ENCODE measurements at places on chromosomes 12 and 14. TPM values are rescaled to one million over a fixed set of nuclear protein-coding genes. Genes with fewer than 3 reads are reported as not detected.

Gene EXOC3L4
- not detected for total RNA-seq

Gene CPNE6
- 27.2 TPM for total RNA-seq

Gene SMCO2
- total RNA-seq: 2.2 TPM

Gene LRRK2
- 11.6 TPM for total RNA-seq

Gene INSM2
- total RNA-seq: not detected

Gene ACVRL1
- total RNA-seq: 6.6 TPM

Gene PCED1B
- 1.3 TPM for total RNA-seq

Gene TAS2R50
- 26.3 TPM for total RNA-seq

Gene CISTR
- total RNA-seq: not detected

Gene BHLHE41
- total RNA-seq: 1.3 TPM

Gene MGAT2
- 29.1 TPM for total RNA-seq

Gene AACS
- 51.0 TPM for total RNA-seq

Gene CPNE8
- 9.7 TPM for total RNA-seq

Gene TMEM121
- total RNA-seq: 22.2 TPM

Gene OS9
- total RNA-seq: 115 TPM

Gene LTB4R
- 1.6 TPM for total RNA-seq

Gene SGPP1
- total RNA-seq: 27.5 TPM

Gene CLEC4C
- total RNA-seq: not detected

Gene TBK1
- total RNA-seq: 44.1 TPM

Gene ANKRD33
- total RNA-seq: not detected

Gene CCDC184
- total RNA-seq: 15.7 TPM

Gene MYF6
- total RNA-seq: not detected

Gene OR2AP1
- total RNA-seq: not detected

Gene TEX52
- not detected for total RNA-seq

Gene OTUB2
- total RNA-seq: 5.6 TPM

Gene FGD6
- total RNA-seq: 14.1 TPM

Gene ZBTB42
- 0.63 TPM for total RNA-seq

Gene SLC38A4
- 0.63 TPM for total RNA-seq

Gene PLEKHG3
- total RNA-seq: 9.7 TPM

Gene STX2
- 36.0 TPM for total RNA-seq

Gene C3AR1
- total RNA-seq: 0.63 TPM

Gene OR10G3
- not detected for total RNA-seq

Gene EML1
- 200 TPM for total RNA-seq

Gene ANKS1B
- total RNA-seq: 534 TPM

Gene ACOT6
- not detected for total RNA-seq

Gene TSPAN11
- total RNA-seq: 13.8 TPM

Gene LRFN5
- total RNA-seq: 80.1 TPM

Gene TMEM179
- 43.2 TPM for total RNA-seq

Gene GPR162
- 57.0 TPM for total RNA-seq

Gene ADAMTS20
- 0.94 TPM for total RNA-seq

Gene PIWIL1
- not detected for total RNA-seq

Gene C12orf56
- 0.31 TPM for total RNA-seq

Gene SERPINA9
- total RNA-seq: not detected

Gene GLIPR1L1
- not detected for total RNA-seq

Gene PRB2
- not detected for total RNA-seq

Gene PRH2
- 2.8 TPM for total RNA-seq

Gene MCRS1
- total RNA-seq: 35.7 TPM

Gene COCH
- total RNA-seq: 36.9 TPM

Gene LRP1-AS
- not detected for total RNA-seq

Gene AMN
- total RNA-seq: not detected

Gene MYH6
- total RNA-seq: not detected

Gene MYO1H
- 0.31 TPM for total RNA-seq
